Right atrium auricular region (tissue), 2 donors: ENCODE measurements at places on chromosomes 7 and 10.

GRCh38 chr10:12353399-12354242, 4.3 kb downstream of the CAMK1D start:
- DNase-seq = no peak

DNA sequence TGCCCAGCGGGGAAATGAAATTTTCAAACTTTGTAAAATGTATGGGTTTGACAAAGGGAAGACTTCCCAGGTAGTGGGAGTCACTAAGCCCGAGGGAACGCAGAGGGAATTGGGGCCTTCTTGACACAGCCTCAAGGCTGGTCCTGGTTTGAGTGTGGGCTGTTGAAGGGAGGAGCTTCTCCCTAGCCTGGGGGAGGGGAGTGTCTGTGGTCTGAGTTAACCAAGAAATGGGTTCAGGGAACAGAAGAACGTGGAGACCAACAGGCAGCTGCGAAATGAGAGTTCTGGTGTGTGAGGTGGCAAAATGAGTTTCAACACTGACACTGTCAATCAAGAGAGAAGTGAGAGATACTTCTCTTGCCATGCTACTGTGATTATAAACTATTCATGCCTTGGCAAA, 32.7 kb upstream of the BAMBI start:
- no peak for DNase-seq

DNA sequence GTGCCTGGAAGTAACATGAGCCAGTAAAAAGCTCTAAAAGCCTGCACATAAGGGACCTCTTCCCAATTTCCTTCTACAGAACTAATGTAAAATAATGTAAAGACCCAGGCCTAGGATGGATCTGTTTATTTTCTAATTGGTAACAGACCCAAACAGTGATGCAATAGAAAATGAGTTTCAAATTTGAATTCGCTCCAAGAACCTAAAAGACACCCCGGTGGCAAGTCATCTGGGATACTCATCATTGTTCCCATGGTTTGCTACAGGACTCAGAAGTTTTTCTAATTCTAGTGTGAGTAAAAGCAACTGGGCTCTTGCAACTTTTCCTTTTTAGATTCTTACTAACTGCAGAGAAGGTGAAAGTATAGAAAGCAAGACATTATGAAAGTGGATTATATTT, 271.3 kb upstream of the CACNA2D1 start:
- no peak for DNase-seq

GRCh38 chr7:452226-452751, 67.4 kb downstream of the PDGFA start:
- no peak for DNase-seq

- DNase-seq = no peak
Measured at GRCh38 chr7:50745835-50746234, 36.9 kb downstream of the GRB10 start.

DNA sequence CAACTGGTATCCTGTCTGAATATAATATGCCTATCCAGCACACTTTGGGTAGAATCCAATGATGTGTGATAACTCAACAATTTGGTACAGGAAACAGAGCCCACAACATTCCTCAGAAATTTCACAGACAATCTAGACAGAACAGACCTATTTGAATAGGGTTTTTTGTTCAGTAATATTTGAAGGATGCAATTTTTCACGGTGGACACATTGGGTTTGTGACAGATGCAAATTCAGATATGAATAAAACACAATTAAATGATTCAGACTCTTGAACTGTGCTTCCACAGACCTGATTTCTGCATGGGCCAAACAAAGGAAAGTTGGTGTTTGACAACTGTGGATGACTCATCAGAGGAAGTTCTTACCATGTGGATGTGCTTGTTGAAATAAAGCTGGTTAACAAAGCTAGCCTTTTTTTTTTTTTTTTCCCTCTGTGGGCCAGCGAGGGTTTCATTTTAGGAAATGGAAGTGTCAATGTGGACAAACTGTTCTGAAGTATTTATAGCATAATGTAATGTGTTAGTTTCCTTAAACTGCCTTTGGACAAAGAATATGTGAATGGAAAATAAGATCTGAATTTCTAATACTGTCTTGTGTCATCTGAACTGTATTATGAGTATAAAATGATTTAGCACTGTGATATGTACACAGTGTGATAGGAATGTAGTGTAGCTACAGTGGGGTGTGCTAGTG, 43.2 kb upstream of the FAM133B start:
- no peak for DNase-seq

DNA sequence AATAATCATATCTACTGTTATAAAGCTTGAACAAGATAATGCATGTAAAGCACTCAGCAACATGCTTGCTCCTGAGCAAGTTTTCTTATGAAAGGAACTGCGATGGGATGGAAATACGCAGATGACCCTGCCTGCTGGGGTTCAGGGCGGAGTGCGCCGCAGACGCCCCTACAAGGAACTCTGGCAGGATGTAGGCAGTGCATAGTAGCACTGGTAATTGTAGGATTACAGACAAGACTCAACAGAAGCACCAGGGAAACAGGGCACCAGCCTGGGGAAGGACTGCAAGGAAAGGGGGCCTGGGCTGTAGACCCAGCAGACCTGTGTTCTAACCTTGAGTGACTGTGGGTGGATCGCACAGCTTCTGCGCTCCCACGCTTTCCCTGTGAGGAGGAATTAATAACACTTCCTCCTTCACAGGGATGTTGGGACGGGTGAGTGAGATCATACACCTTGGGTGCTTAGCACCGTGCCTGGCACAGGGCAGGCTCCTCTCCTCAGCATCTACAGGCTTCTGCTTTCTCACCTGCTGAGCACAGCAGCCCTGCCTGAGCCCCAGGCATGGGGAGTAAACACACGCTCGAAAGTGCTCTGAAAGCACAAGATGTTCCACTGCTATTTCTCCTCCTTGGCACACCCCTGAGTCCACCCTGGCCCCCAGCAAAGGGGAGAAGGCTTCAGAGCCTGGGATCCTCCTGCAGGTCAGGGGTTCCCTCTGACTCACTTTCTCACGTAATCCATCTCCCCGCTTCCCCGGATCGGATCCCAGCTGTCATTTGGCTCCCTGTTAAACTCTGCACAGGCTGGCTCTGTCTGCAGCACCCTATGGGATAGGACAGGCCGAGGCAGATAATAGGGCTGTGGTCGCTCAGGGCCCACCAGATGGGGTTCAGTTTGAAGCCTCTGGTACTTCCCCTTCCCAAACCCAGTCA, 19.2 kb downstream of the ITPRIP start:
- no peak for DNase-seq

GRCh38 chr7:12594122-12594897, 23.8 kb downstream of the SCIN start:
- DNase-seq = no peak

- no peak for DNase-seq
Measured at GRCh38 chr7:40586197-40586596, 451.4 kb downstream of the SUGCT start.

GRCh38 chr7:10860516-10860915, 113.2 kb upstream of the PHF14 start:
- DNase-seq = no peak

DNA sequence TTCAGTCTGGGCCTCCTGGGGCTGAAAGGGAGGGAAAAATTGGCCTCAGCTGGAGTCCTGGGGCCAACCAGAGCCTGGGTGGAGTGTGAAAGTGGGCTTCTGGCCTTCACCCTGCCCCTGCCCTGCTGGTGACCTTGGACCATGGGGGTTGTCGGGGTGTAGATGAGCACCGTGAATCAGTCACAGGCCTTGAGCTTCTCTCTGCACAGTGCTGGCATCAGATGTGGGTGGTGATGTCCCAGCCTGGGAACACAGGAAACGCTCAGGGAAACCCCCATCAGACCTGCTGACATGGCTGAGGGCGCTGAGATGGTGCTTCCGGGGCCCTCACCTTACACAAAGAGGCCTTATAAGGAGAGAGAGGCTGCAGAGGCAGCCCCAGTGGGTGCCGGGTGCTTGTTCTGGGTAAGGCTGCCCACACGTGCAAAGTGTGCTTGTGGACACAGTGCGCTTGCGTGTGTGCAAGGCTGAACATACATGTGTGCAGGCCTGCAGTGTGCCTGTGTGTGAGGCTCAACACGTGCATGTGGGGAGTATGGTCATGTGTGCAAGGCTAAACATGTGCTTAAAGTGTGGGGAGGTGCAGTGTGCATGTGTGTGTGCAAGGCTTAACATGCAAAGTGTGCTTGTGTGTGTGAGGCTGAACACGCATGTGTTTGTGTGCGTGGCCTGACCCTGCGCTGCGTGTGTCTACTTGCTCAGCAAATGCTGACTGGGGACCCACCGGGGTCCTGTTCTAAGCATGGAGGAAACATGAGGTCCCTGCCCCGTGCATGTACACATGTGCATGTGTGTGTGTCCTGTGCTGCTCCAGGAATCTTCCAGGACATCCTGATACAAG, 6.5 kb downstream of the ARPC1B start:
- no peak for DNase-seq

- DNase-seq = peak; percentile 23
Measured at GRCh38 chr10:131700506-131700905, 200.3 kb upstream of the PPP2R2D start.

GRCh38 chr10:75611172-75611992, 180.0 kb downstream of the LRMDA start:
- DNase-seq = no peak

DNA sequence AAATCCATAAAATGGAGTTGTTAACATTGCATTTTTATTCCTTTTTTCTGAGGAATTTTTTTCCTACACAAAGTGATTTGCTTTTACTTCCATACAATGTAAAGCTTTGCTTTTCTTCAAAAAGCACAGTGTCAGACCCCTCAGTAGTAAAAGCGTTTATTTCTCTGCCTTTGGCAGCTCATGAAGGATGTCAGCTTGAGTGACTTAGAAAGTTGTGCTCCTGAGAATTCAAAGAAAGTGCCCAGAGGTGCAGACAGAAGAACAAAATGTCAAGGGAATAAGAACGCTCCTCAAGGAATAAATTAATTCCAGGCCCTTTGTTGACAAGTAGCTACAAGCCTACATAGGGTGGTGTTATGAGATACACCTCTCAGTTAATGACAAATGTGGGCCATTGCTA, 369.3 kb upstream of the ADARB2 start:
- DNase-seq = no peak

- no peak for DNase-seq
Measured at GRCh38 chr10:72746426-72747363, 54.8 kb downstream of the MCU start.

GRCh38 chr10:78313636-78314035, 280.0 kb downstream of the RPS24 start:
- peak; percentile 38 for DNase-seq

DNA sequence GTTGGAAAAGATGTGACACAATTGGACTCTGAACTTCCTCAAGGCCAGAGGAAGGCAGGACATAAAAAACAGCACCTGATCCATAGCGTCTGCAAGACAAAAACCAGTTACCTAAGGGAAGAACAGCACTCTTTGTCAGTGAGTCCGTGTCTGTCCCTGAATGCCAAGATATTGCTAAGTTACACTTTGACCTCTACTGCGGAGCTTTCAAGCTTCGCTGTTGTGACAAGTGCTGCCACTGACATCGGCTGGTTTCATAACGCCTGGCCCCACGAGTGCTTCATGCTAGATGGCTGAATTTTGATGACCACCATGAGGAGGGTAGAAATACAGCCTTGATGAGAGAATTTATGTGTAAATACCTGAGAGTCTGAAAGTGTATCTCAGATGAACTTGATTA, 49.7 kb upstream of the JAZF1 start:
- no peak for DNase-seq

GRCh38 chr7:148480479-148481146, 110.0 kb upstream of the C7orf33 start:
- no peak for DNase-seq

DNA sequence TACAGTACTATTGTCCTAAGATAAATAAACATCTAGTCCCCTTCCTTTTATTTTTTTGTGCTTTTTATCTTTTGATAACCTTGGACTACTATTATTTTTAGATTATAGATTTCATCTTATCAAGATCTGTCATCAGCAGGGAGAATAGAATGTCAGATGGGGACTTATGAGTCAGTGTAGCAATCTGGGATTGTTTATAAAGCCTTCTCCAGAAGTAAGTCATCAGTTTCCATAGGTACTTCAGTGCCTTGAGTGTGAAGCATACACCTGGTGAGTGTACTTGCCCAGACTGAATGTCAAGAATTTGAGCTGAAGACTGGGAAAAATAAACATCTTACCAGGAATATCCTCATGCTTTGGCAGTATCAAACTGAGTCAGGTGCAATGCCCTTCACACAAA, 2.1 kb downstream of the CASD1 start:
- no peak for DNase-seq

GRCh38 chr7:86926732-86927131, 132.7 kb downstream of the ELAPOR2 start:
- DNase-seq = no peak

DNA sequence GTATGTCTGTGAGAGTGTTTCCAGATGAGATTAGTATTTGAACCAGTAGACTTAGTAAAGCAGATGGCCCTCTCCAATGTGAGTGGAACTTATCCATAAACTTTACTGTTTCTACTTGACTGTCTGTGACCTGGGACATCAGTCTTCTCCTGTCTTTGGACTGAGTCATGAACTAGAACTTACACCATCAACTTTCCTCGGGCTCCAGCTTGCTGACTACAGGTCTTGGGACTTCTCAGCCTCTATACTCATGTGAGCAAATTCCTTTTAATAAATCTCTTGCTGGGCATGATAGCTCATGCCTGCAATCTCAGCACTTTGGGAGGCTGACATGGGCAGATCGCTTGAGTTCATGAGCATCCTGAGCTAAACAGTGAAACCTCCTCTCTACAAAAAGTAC, 25.7 kb upstream of the WAPL start:
- no peak for DNase-seq

- DNase-seq = no peak
Measured at GRCh38 chr7:155284496-155285274, 13.0 kb upstream of the INSIG1 start.

- no peak for DNase-seq
Measured at GRCh38 chr7:12504149-12504548, 66.4 kb upstream of the SCIN start.

- DNase-seq = no peak
Measured at GRCh38 chr7:47185170-47185569, 396.7 kb downstream of the TNS3 start.

DNA sequence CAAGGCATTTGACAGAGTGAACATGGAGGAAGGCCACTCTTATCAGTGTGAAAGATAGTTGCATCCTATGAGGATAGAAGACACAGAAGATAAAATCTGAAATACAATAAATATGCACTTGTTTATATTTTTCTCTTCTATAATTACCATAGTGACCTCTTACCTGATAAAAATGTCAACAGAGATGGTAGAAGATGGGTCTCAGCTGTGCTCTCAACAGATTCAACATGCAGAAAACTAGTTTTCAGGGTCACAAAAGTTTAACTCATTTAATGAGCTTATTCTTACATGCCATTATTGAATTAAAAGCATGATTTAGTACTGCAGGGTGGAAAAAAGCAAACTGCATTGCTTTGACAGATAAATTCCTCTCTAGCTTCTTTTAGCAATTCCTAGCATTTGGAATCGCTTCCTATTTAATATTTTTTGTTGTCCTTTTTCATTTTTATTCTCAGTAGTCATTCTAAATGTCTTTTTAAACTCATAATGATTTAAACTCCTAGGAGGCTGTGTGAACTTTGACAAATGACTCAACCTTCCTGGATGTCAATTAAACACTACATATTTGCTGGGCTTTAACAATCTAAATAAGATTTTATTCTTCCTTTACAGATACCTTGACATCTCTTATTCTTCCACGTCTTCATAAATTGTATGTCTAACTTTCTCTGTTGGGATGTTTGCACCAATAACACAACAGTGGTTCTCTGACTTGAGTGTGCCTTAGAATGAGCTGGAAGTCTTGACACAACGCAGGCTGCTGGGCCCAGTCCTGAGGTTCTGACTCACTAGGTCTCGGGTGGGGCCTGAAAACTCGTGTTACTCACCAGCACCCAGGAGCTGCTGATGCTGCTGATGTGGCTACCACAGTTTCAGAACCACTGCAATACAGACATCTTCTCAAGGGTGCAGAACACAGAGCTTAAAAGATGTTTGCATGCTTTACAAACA, 565.5 kb upstream of the IGFBP3 start:
- DNase-seq = peak; percentile 78
